ENCODE measurements at places on chromosomes 2 and 18.
A peak's percentile ranks its signal among the peaks of the same experiment; 100 is the strongest.

DNA sequence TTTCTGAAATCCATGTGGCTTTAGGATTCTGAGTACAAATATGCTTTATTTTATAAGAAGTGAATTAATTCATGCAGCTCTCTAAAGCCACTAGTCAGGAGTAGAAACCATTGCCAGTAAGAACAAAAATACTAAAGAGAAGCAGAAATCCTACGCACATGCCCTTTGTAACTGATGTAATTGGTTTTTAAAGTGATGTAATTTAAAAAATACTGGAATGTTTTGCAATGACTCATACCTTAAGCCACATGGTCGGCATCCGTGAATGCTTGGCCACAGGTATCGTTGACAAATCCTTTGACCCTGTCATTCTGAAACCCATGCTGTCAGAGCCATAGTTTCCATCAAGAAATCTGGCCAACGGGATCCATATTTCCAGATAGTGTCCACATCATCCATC is 213.3 kb downstream of the ACKR3 start:
- DNase-seq = peak; percentile 8

GRCh38 chr2:199015072-199015471 is 442.7 kb downstream of the SATB2 start:
- DNase-seq = no peak

DNA sequence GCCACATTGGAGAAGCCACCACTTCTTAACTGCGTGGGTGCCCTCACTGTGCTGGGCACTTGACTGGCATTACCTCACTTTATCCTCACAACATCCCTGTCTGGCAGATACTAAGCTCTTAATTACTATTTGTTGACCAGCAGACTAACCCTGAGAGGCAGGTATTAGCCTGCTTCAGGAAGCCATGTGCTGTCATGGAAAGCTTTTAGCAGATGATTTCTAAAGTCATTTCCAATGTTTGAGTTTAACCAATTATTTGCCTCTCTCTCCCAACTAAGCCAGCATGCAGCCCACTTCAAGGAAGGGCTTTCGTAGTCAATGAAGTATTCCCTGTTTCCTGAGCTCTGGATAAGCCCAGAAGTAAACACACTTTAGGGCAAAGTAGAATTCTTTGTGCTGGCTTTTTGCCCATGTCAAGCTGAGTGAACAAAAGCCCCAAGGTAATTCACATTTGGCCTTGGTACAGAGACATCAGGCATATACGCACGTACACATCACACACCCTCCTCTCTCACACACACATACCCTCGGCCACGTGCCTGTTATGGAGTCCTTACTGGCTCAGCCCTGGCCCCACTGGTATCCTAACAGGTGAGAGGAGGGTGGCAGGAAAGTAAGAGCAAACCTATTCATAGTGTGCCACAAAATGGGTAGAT is 108.6 kb downstream of the C1D start:
- no peak for DNase-seq

DNA sequence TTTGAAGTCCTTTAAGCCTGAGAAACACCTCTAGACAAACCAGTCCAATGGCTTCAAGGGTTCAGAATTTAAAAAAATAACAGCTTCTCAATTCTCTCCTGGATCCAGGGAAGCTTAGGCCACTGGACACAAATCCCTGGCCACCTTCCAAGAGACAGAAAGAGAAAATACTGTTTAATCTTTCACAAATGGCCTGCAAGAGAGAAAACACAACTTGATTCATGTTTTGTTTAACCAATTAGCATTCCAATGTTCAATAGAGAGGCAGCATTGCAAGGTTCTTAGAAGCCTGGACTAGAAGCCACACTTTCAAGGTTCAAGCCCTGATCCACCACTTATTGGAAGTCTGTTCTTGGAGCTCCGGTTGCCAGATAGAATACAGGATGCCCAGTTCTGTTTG is 109.0 kb upstream of the PARD3B start:
- no peak for DNase-seq
